ENCODE measurements at places on chromosomes 2 and 18.

DNA sequence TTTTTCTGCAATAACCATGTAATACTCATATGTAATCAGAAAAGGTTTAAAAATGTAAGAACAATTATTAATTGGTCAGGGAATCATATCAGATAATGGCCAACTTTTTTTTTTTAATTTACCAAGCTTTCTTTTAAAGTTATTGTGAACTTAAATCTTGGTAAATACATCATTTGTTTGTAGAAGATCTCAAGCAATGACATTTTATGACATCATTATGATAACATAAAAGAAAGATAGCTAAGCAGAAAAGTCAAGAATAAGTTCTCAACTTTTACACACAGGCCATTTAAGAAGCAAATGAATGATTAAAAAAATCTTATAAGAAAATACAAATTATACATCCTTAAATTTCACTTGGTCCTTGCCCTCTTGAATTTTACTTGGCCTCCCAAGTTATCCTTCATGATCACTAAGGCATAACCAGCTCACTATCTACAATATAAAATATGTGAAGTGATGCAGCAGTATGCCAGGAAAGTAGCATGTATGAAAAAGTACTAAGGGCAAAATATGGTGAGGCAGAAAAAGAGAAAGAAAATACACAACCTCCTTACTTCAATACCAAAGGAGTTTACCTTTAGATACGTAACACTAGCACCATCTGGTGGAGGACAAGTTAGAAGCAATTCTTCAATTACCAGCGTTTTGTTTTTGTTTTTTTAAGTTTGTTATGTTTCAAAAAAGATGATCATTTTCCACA is 116.6 kb downstream of the SRBD1 start:
- DNase-seq: peak; percentile 28

DNA sequence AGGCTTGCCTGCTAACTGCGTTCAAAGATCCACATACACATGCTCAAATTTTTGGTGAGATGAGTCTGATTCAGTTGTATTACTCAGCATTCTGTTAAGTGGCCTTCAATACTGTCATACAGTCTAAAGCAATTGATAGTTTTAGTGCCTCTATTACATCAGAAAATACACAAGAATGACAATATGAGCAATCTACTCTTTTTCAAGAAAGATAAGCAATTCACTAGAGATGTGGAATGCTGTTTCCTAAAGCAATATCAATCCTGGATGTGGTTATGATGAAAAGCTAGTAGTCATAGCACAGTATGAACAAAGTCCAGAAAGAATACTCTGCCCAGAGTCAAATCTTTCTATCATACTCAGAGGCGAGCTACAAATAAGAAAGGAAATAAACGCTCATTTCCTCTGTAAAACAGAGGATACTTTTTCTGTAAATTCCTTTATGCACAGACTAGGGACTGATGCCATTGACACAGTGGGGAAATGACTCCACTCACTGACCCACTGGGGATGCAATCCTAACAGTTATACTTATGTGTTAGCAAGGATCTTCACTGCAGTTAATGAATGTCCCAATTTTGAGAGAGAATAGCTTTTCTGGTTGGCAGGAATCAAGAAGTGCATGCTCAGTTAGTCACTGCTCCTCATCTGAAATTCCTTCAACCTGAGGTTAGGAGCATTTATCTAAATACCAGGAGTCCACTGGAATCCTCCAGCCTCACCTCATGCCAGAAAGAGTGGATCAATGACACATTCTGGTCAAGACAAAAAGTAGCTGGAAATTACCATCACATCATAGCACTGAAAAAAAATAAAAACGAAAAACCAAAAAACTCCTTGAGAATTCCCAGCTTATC is 83.3 kb downstream of the PDE11A start:
- no peak for DNase-seq

DNA sequence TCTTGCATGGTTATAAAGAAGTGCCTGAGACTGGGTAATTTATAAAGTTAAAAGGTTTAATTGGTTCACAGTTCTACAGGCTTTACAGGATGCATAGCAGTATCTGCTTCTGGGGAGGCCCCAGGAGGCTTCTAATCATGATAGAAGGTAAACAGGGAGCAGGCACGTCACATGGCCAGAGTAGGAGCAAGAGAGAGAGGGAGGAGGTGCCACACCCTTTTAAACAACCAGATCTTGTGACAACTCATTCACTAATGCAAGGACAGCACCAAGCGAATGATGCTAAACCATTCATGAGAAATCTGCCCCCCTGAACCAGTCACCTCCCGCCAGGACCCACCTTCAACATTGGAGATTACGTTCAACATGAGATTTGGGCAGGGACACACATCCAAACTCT is 141.1 kb downstream of the EN1 start:
- no peak for DNase-seq

GRCh38 chr2:166984797-166985196 is 96.5 kb downstream of the XIRP2 start:
- no peak for DNase-seq

- DNase-seq: no peak
These were observed 112.6 kb downstream of the HDAC4 start for GRCh38 chr2:239288237-239288636.

- no peak for DNase-seq
These were observed 547.3 kb upstream of the VWC2L start for GRCh38 chr2:213863541-213863940.

- DNase-seq: no peak
These were observed 590.3 kb upstream of the CNTNAP5 start for GRCh38 chr2:123434546-123435395.

DNA sequence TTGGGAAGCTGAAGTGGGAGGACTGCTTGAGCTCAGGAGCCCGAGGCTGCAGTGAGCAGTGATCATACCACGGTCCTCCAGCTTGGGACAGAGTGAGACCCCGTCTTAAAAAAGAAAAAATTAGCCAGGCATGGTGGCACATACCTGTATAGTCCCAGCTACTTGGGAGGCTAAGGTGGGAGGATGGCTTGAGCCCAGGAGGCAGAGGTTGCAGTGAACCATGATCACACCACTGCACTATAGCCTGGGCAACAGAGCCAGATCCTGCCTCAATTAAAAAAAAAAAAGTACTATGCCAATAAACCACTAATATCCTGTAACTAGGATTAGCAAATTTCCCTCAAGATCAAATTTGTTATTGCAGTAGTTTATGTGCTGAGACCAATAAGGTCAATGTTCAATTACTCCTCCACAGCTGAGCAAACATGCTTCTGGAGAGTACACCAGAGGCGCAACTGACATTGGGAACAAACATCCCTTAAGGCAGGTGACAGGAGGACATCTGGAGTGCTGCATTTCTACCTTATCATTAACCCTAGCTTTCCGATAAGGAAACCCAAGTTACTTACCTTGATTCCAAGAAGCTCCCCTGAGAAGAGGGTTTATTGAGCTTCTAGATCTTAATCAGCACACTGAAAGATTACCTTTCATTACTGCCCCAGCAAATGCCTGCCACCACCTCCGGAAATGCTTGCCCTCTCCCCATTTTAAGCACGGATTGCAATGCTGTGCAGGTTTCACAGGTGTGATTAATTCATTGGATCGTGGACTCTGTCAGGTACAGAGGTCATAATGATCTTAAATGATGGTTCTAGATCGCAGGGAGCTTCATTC is 26.2 kb downstream of the MGAT4A start:
- DNase-seq: peak; percentile 12

- DNase-seq: no peak
These were observed 38.5 kb upstream of the STPG4 start for GRCh38 chr2:47193607-47194006.

- DNase-seq: no peak
These were observed 11.0 kb upstream of the KYNU start for GRCh38 chr2:142866426-142866825.

DNA sequence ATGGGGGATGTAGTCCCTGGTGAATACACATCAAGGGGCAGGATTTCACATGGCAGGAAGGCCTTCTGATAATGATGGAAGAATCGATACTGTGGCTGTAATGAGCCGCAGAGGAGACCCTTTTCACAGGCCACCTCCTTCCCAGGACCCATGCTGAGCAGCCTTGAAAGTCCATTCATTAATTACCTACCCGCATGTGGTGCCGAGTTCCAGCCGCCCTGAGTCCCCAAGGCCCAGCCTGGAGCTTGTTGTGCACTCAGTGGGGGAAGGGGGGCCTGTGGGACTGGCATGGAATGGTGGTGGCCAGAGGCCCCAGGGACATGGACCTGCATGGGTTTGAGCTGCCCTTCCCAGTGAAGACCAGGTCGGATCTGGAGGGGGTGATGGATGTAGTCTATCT is 25.5 kb downstream of the ASB18 start:
- DNase-seq: no peak

DNA sequence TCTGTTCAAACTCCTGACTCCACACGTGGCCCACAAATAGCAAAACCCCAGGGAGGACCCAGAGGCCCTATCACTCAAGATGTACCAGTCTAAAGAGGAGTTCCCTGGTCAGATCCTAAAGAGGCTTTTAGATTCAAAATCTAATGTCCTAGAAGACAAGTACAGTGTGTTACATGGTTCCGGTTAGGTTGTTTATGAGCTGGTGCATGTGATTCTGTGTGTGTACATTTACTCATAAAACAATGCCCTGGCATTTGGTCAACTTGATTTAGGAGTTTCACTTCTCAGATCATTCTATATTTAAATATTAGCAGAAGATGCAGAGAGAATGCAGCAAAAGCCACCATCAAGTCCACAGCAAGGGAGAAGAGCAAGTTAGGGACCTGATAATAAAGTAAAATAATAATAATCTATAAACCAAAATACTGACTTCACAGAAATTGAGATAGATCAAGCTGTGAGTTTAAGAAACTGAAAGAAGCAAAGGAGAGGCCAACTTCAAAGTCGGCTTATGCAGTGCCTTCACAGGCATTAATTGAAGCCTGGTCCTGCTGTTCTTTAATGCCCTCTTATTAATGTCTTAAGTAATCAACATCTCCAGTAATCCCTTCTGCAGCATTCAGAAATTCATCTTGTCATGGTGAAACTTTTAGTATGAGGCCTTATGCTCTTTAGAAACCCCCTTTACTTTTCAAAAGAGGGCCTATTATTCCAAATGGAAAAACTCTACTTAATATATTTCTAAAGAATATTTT is 4.2 kb upstream of the AP1S3 start:
- no peak for DNase-seq

- DNase-seq: no peak
These were observed 117.6 kb upstream of the PID1 start for GRCh38 chr2:229388731-229389130.

- DNase-seq: no peak
These were observed 180.4 kb downstream of the MBD5 start for GRCh38 chr2:148201075-148202004.

DNA sequence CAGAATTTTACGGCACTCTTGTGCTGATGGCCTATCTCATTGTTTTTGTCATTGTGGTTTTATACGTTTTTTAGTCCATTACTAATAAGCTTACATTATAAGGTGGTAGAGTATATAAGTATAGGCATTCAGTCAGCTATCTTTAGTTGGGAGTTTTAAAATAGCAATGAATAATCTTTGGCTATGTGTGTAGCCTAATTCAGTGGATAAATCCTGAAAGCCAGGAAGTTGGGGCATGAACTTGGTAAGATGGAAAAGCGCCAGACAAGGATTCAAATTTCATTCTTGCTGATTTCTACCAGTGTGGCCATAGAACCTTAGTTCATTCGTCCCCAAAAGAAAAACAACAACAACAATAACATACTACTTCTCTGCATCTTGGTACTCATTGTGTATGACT is 31.2 kb downstream of the EPC2 start:
- no peak for DNase-seq

DNA sequence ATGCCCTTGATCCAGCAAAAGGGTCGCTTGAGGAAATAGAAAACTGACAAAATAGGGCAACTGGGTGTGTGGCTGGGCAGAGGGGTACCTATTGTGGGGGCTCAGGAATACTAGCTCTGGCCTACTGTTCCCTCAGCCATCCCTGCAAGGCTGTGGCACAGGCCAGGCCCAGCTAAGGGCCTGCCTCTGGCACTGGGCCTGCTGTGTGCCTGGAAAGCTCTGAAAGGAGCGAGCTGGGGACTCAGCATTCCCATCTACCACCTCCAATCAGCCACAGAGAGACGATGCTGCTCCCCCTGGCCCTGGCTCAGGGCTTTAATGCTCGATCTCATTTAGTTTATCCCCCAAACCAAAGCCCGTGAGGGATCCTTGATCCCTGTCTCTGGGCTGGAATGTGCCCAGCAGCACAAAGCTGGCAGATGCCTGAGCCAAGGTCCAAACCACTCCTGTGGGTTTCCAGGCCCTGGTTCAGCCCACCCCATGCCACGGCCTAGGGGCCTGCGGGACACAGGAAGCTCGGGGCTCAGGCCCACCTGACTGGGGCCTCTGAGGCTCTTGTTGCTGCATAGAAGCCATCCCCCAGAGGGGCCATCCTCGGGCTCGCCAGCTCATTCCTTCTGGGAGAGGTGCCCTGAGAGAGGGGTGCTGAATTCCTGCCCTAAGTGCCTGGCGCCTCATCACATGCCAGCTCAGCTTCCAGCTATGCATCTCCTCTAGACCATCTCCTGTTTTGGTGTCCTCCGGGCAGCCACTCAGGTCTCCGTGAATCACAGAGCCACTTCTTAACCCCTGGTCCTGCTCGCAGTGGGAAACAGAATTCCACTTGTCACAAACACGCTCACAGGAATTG is 43.0 kb upstream of the KCNF1 start:
- no peak for DNase-seq

- DNase-seq: no peak
These were observed 1199.7 kb downstream of the CNTNAP5 start for GRCh38 chr2:125224830-125225229.

DNA sequence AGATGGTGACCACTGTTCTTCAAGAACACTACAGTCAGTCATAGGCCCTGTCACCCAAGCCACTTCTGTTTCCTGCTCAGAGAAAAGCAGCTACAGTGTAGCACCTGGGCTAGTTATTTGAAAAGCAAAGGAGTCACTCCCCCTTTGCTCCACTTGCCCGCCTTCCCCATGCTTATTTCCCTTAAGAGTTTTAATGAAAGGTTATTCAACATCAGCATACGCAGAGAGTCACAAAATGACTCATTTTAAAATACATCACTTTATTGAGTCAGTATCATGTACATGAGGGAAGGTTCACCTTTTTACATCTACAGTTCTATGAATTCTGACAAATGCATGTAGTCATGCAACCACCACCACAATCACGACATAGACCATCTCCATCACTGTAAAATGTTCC is 71.3 kb downstream of the TNFRSF11A start:
- DNase-seq: no peak

DNA sequence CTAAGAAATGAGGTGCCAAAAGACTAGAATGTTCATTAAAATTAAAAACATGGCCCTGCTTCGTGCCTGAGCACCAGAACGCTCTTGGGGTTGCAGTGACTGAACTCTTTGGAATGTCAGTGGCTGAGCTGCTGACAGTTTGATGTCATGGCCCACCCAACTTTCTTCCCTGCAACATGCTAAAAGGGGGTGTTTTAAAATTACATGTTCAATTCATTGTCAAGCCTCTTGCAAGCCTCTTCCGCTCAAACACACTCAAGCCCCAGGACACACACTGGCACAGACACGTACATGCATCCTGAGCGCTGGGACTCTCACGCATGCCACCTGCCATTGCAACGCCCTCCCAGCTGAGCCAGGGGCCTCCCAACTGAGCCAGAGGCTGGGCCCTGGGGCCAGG is 12.6 kb downstream of the RUFY4 start:
- DNase-seq: no peak

- DNase-seq: no peak
These were observed 23.8 kb downstream of the SOWAHC start for GRCh38 chr2:109637749-109638570.
